Foreskin melanocyte (primary cell): ENCODE measurements at places on chromosomes 2 and 18.

DNA sequence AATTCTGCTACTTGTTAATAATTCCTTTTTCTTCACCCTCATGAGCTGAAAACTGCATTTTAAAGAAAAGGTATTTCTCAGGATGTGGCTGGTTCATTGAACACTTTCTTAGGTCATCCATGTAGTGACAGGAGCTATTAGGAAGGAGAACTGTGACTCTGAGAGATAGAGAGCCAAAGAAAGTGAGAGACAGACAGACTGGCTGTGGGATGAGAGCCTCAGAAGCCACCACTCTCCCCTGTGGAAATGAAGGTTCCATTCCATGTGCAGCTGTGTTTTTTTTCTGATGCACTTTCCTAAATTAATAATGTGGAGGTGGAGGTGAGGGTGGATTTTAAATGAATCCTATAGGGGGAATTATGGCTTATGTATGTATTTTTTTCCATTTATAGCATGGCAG is 113.3 kb downstream of the FAM210A start:
- no peak for DNase-seq

DNA sequence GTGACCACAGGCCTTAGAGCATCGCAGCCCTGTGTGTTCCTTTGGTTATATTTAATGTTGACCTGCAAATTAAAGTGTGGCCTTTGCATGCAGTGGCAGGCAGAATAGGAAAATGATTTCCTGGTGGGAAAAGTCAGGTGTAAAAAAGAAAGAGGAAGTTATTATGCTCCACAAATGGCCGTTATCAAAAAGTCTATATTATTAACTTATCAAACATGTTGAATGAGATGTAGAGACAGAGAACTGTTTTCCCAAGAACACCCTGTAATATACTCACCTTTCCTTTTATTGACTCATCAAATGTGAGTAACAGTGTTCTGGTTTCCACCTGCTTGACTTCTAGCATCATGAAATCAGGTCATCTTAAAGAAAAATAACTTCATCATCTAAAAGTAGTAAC is 35.3 kb downstream of the MEIS1 start:
- DNase-seq = no peak

GRCh38 chr2:167471734-167472133 is 583.5 kb downstream of the XIRP2 start:
- no peak for DNase-seq

DNA sequence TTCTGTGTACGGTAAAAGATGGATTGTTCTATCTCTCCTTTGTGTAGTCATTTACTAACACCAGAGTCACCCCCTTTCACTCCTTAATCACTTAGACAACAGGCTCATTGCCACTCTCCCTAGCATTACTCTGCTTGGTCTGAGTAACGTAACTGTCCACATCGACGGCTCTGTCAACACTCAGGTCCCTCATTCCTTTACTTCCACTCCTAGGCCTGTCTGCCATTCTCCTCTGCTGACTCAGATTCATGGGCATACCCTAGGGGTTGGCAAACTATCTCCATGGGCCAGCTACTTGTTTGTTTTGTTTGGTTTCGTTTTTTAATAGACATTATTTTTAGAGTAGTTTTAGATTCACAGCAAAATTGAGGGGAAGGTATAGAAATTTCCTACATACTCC is 243.9 kb downstream of the NR4A2 start:
- no peak for DNase-seq

DNA sequence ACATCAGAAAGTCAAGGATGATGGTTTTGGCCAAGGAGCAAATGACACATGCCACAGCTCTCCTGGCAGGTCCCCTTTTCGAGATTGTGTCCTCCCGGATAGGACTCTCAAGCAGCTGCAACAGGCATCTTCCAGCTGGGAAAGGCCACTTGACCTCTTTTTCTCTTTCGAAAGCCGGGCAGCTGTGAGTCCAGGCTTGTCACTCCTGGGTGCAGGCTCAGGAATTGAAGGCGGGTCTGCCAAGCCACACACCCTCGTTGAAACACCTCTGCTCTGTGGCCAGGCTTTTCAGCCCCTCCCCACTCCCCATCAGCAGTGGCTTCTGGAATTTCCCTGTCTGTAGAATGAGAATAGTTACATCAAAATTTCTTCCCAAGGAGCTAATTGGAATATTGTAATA is 98.0 kb downstream of the CCDC138 start:
- no peak for DNase-seq

GRCh38 chr2:19363474-19363778 is 5.0 kb upstream of the OSR1 start:
- DNase-seq = no peak

DNA sequence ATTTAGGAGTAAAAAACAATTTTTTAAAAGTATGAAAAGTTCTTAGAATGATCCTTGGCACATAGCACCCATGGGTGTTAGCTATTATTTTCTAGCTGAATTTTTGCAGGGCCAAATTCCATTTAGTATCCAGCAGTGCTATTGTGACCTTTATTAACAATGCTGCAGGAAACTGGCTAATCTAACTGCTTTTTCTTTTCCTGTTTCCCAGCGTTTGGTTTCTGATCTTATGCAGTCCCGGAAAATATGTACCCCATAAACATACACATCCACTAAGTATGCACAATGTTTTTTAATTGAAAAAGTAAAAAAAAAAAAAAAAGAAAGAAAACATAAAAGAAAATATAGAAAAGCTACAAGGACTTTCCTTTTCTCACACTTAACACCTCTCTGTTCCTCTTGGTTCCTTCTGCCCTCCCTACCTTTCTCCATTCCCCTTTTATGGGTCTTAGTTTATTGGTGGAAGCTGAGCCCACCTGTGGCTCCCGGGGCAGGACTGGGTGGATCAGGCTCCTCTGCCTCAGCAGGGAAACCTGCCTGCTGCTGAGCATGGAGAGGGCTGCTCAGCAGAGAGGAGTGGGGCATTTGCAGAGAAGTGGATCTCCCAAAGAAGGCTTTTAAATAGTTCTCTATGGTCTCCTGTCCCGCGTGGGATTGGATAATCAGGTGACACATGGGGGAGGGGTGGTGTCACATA is 9.3 kb upstream of the SLC16A14 start:
- DNase-seq = no peak

- no peak for DNase-seq
Measured at GRCh38 chr2:180446492-180446891, 439.4 kb upstream of the CWC22 start.

GRCh38 chr2:25320077-25320476 is 21.6 kb downstream of the DNMT3A start:
- no peak for DNase-seq

- no peak for DNase-seq
Measured at GRCh38 chr2:206225435-206226232, 48.8 kb upstream of the ZDBF2 start.
